ENCODE measurements at places on chromosomes 6 and 20.

GRCh38 chr20:57421253-57422220, 30.3 kb downstream of the RBM38 start:
- DNase-seq = no peak

DNA sequence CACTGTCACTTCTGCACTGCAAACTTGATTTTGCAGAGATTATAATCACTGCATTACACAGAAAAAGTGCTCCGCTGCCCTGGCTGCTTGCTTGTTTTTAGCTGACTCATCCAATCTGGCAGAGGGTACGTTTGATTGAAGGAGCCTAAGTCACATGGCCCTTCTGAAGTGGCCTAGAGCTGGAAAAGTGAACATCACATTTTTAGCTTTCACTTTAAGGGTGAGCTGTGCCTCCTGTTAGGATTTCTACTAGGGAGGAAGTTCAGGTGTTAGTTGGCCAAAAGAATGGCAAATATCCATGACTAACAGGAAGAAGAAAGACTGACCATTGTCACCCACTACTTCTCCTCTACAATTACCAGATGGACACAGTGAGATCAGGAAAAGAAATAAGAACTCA, 889.1 kb upstream of the MAP3K7 start:
- DNase-seq = no peak

- DNase-seq = no peak
Observed at GRCh38 chr6:95551678-95552324, 25.5 kb upstream of the MANEA start.

- no peak for DNase-seq
Observed at GRCh38 chr20:58433029-58433647, 44.1 kb downstream of the VAPB start.

DNA sequence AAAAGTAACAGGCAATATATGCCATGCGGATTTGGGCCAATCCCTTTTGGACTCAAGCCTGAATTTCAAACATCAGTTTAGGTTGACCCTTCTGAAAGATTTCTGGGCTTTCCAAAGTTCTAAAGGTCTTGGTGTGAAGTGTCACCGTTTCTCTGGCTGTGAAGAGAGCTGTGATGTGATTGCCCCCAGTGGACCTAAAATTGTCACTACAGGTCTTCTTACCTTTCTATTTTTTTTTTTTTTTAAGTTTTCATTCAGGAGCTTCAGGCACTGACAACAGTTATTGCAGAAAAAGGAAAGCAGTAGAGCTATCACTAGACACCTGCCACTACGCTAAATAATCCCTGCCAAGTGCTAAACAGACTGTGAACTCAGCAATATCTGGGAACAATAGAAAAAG, 75.7 kb upstream of the OPRM1 start:
- DNase-seq = no peak

GRCh38 chr6:67863346-67863745, 771.7 kb upstream of the ADGRB3 start:
- no peak for DNase-seq

All from T-cell (primary cell).